NCI-H446 treated with DMSO at 0.1 percent for 48 hours (cell line): ENCODE measurements at places on chromosomes 6 and 20.

- no peak for DNase-seq
Observed at GRCh38 chr6:147131532-147132128, 72.6 kb upstream of the STXBP5 start.

DNA sequence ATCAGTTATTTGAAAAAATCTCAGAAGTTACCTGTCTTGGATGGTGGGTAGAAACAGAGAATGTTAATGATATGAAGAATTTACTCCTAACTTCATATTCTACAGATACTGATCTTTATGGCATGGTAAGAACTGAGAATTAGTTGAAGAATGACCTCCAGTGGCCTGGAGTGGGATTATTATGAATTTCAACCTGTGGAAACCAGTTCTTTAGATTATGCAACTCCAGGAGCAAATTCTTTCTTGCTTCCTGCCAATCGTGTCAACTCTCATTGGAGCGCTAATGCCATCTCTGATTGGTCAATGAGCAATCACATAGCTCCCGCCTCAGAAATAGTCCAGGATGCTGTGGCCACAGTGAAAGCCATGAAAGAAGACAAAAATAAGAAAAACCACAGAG lies 40.6 kb downstream of the LYRM2 start:
- DNase-seq: no peak

- no peak for DNase-seq
Observed at GRCh38 chr20:21421601-21422236, 24.4 kb upstream of the NKX2-4 start.

GRCh38 chr6:30150671-30151395 lies 10.2 kb downstream of the TRIM10 start:
- DNase-seq: no peak

DNA sequence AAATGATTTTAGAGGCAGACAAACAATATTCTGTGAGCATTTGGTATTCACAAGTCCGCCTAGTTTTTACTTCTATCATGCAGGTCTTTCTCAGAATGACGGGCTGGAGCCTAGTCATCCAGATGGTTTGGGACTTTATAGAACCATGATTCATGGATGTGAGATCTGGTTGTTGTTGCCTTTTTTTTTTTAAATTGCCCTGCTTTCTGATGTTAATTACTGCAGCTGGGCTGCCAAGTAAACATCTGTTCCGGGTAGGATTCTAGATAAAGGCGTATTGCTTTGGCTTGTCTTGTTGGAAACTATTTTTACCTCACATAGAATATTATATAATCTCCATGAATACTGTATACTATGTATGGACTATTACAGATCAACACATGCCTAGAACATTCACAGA lies 58.1 kb downstream of the RNF217 start:
- peak; percentile 41 for DNase-seq
